Activated naive CD4-positive, alpha-beta T cell (primary cell): ENCODE measurements at places on chromosomes 4 and X.

DNA sequence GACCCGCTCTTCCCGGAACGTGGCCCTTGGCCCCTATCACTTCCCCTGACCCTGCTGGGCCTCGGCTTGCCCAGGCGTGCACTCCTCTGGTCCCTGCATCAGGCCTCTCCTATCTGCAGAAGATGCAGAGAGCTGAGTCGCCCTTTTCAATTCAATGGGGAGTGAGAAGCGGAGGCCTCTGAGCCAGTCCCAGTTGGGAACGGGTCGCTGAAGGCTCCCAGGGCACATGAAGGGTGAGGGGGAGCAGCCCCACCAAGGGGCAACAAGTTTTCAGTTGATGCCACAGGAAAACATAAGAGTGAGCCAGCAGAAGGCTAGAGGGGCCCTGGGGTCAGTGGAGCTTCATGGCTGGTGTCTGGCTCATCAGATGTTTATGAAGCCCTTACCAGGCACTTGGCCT, 17.1 kb downstream of the PSAPL1 start:
- no peak for DNase-seq

DNA sequence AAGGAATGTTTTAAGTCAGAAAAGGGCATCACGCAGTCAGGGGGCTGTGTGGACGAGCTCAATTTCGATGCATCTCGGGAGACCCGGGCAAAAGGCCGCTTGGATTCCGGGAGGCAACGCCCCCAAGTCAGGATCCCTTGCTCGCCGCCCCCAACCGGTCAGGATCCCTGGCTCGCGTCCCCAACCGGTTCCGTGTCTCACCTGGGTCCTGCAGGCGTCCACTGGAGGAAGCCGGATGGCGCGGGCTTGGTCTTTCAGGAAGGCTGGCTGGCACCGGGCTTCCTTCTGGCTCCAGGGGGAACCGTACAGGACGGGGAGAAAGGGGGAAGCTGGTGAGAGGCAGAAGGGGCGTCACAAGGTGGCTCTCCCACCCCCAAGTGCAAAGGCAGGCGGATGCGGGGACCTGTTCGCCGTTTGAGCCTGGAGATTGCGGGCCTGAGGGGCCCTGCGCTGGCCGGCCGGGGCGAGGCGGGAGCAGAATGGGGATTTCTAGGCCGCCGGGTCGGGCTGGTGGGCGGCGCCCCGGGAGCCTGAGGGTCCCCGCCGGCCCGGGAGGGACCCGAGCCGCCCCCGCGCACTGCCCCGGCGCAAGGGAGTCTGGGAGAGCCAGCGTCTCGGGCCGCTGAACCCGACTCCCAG, 84.7 kb downstream of the HPRT1 start:
- no peak for DNase-seq

- no peak for DNase-seq
Measured at GRCh38 chr4:16294455-16294854, 68.2 kb upstream of the TAPT1 start.

- DNase-seq = no peak
Measured at GRCh38 chrX:49712577-49712976, 16.8 kb upstream of the PAGE1 start.

DNA sequence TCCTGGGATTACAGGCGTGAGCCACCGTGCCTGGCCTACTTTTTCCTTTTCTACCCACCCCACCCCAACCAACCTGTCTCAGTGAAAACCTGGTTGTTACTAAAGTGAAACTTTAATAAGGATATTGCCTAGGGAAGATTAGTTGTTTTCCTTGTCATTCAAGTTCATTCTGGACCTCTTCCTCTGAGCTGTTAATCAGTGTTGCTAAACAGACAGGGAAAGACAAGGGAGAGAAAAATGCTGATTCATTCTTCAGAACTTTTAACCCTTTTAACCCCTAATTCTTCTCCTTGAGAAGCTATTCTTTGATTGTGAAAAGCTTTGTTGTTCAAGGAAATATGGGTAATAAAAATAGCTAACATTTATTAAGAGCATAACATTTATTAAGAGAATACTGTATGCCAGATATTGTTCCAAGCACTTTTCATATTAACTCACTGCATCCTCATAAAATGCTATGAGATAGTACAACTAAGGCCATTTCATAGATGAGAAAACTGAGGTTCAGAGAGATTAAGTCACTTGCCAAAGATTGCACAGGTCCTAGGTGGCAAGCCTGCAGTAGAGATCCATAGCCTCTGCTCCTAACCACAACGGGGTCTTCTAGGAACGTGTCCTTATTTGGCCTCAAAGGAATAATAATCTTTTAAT, 34.8 kb downstream of the OSTC start:
- DNase-seq = no peak

DNA sequence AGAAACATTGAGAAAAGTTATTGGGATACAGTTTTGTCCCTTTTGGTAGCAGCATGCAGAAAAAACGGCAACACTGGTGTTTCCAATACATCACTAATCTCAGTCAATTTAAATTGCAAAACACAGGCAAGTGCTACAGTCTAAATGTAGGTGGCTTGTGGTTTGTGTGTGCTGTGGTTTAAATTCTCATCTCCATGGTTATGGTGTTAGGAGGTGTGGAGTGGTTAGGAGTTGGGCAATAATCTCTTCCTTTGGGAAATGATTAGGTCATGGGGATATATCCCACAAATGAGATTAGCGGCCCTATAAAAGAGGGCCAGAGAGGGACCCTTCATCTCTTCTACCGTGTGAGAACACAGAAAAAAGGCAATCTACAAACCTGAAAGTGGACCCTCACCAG, 1344.3 kb downstream of the ADGRL3 start:
- no peak for DNase-seq

DNA sequence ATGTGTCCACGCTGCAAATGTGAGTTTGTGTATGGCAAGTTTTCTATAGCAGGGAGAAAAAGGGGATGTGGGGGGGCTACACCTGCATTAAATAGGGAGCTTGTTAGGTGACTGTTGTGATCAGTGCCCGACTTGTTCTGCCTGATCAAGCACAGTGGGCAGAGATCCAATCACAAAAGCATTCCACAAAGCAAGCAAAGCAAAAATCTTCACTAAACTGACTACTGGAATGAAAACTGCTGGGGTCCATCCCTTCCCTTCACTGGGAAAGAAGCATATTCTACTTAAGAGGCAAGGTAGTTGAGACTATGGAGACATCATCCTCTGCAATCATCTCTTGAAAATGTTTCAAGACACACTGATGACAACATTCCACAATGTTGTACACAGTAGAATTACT, 5.2 kb downstream of the IRS4 start:
- DNase-seq = no peak

DNA sequence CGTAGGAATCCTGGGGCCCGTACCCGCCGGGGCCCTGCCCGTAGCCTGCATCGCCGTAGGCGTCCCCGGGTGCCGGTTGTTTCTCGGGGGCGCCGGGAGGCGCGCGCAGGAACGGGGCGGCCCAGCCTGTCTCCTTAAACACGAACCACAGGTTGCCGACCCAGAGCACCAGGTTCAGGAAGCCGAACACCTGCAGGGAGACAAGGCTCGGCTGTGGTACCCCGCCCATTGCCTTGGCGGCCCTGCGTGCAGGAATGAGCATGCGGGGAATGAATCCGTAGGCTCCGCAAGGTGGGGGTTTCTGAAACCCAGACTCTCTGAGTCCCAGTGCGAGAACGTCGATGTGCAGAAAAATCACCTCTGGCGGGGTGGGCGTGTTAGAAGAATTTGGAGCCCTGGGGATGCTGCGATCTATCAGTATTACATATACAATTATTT, 5.4 kb upstream of the PRICKLE3 start:
- DNase-seq = no peak

DNA sequence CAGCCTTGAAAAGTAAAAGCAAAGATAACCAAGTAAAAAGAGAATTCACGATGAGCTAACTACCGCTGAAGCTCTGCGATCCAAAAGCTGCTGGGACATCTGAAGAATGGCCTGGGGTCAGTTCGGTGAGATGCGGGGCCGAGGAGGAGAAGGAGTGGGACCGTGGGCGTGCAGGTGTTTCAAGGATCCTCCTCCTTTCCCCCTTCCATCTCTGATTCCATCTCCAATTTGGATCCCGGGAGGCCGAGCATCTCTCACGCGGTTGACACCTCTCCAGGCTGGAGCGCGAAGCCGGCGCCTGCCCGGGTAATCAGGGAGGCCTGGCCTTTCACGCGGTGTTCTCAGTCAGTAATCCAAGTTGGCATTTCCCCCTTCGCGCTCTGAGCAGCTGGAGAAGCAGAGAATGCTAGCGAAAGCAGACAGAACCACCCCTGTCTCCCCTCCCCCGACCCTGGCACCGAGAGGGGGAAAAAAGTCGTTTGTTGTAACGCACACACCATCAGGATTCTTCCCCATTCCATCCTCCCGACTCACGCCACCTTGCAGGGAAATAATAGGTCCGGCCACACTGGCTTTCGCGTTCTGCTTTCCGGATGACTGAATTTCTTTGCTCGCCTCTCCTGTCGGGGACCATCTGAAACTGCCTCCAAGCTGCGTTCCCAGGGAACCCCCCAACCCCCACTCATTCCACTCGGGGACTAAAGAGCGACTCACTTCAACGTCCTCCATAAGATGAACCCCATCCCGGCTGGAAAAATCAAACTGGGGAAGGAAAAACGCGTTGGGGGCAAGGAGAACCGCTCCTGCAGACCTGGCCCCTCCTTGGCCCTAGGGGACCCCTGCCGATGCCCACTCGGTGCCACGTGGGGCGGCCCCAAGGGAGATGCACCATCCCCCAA, 6.5 kb downstream of the NEUROG2 start:
- no peak for DNase-seq

GRCh38 chr4:108619372-108620100, 840 bp upstream of the RPL34 start:
- peak; percentile 1 for DNase-seq

GRCh38 chrX:29477878-29478277, 737.5 kb upstream of the MAGEB2 start:
- no peak for DNase-seq

DNA sequence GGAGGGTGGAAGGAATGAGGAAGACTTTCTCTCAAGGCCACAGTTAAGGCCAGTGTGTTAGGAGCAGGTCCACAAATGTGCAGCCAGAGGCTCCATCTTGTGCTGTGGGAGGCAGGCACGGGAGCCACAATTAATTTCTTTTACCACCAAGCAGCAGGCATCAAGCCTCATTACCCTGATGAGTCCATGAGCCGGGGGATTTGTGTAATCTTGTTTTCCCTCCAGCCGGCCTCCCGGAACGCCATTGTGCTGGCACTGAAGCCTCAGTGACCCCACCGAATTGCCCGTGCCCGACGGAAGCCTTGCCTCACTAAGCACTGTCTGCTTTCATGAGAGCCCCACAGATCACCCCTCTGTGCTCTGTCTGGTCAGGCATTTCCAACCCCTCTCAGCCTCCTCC, 154.7 kb upstream of the STX18 start:
- no peak for DNase-seq
